Activated CD8-positive, alpha-beta T cell treated with anti-CD3 and anti-CD28 coated beads, Interleukin-2, amount 10 ng/mL, durations not matched to agents 7 days and 5 days (primary cell): ENCODE measurements at places on chromosomes 12 and 14.

DNA sequence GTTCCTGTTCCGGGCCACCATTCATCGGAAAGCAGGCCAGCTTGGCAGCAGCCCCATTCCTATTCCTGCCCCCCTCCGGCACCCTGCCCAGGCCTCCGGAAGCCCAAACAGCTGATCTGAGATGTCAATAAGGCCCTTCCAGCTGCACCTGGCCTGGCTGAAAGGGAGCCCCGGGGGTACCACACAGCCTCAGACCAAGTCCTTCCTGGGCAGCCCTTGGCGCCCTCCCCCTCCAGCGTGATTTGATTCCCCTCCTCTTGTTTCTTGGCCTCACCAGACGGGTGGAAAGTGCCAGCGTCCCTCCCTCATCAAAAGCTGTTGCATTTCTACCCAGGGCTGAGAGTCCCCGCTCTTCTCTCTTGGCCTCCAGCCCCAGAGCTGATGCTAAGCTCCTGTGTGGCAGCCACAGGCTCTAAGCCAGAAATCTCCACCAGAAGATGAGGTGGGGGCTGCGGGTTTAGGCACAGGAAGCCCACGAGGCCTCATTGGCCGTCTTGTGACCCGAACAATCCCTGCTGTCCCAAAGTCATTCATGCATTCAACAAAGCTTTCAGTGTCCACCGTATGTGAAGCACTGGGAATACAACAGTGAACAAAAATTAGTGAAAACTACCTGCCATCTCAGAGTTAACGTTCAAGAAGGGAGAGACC is 215.4 kb downstream of the SLC41A2 start:
- no peak for DNase-seq

DNA sequence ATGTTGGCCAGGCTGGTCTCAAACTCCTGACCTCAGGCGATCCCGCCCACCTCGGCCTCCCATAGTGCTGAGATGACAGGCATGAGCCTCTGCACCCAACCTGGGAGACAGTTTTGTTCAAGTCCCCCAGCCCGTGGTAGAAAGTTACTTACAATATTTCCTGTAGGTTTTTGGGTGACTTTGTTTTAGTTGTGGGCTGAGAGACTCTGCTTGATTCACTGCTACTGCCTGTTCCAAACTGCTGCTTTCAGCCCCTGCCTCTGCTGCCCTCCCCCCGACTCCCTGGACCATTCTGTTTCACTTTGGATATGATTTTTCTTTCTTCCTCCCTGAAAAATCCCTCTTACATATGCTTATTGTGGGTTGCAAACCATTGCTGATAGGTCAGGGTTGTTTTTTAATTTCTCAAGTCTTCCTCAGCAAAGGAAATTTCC is 13.4 kb upstream of the PCNX1 start:
- DNase-seq: peak; percentile 35

- DNase-seq: no peak
Measured at GRCh38 chr12:7369274-7369729, 65.4 kb downstream of the ACSM4 start.

- no peak for DNase-seq
Measured at GRCh38 chr14:71629765-71630492, 302.3 kb upstream of the RGS6 start.

GRCh38 chr12:118606690-118607089 is 230.3 kb downstream of the SUDS3 start:
- DNase-seq: no peak

DNA sequence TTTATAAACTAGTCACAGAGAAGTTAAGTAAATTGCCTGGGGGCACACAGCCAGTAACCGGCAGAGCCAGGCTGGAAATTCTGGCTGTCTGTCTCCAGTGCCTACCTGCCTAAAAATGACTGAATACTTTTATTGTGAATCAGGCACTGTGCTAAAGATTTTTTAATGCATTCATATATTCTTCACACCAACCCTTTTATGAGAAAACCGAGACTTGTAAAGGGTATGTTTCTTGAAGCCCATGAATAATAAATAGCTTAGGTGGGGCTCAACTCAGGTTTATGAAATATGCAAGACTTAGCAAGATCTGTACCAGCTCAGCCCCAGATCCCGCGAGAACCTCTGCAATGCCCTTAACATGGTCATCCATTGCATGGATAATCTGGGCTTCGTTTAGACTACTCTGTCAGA is 60.8 kb downstream of the TMCC3 start:
- DNase-seq: no peak

DNA sequence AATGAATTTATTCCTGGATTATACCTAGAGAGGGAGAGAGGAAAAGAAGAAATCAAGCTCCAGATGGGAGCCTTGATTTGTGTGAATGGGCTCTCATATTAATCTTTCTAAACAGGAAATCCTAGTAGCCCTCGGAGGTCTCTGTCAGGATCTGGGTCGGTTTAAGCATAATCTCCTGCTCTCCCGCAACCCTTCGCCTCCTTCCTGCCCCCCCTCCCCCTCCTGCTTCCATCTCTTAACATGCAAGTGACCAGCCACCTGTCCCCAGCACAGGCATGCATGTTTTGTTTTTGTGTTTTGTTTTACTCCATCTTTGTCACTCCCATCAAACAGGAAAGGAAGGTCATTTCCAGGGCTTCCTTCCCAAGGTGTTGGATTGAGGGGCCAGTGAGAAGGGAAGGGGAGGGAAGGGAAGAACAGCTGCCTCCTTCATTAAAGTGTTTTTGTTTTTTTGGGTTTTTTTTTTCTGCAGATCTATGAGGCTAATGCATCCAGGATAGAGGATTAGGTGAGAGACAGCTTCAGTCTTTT is 4.8 kb upstream of the KCNA5 start:
- no peak for DNase-seq

- DNase-seq: no peak
Measured at GRCh38 chr12:29552994-29553748, 55.7 kb upstream of the OVCH1 start.

DNA sequence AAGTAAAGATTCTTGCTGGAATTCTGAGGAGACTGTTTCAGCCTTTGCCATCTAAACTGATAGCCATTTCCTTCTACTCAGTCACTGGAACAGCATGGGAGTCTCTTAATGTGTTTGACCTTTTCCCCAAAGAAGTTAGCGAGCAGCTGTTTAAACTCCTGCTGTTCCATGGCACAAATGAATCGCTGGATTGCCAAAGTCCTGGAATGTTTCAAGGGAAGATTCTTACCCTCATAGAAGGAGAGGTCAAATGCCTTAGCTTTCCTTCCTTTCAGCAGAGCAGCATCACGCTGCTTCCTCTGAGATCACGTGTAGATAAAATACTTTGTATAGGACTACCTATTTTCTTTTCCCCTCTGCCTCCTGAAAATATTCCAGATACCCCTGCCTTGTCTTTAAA is 10.5 kb upstream of the NR2C1 start:
- no peak for DNase-seq

- no peak for DNase-seq
Measured at GRCh38 chr14:76480426-76480825, 104.5 kb downstream of the ESRRB start.

DNA sequence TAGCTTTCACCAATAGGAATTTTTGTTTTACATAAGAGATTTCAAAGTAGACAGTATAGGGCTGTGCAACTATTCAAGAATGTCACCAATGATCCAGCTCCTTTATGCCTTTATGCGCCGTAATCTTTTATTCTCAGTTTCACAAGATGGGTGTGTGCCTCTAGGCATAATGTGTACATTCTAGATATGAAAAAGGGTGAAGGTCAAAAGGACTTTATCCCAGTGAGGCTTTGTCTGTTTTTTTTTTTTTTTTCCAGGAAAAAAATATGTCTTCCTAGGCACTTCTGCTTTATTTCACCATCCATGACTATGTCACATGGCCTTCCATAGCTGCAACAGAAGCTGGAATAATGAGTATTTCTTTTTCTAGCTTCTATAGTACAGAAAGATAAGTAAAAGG is 142.3 kb upstream of the IGF1 start:
- no peak for DNase-seq

GRCh38 chr12:104788840-104789271 is 169.2 kb downstream of the SLC41A2 start:
- DNase-seq: no peak

DNA sequence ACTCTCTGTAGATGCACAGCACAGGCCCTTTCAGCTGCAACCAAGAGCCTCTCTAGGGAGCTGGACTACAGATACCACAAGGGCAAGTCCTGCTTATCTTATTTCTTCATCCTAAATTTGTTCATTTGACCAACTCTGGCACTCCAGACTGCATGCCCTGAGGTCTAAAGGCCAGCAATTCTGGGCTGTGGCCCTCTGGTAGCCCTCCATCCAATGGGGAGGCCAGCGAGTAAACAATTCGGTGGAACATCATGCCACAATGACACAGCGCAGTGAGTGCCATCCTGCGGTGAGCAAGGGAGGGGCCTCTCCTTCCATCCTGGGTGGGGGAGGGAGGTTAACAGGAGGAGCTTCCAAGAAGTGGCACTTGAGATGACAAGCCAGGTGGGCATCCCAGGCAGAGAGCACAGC is 652 bp upstream of the SELPLG start:
- peak; percentile 75 for DNase-seq

GRCh38 chr12:13471471-13471870 is 274.9 kb downstream of the EMP1 start:
- no peak for DNase-seq

DNA sequence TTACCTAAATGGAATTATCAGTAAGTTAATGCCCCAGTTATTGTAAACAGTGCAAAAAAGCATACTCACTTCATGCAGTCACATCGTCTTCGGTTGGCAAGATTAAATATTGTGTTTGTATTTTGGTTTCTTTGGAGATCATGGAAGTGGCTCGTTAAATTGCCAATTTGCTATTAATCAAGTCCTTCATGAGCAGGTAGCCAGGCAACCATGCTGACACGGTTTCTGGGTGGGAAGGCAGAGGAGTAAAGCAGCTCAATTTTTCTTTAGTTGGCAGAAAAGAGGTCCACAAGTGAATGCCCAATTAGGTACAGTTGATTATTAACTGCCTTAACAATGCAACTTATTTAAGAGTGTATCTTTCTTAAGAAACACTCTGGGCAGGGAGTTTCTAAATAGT is 43.9 kb downstream of the PPP4R3A start:
- DNase-seq: no peak

DNA sequence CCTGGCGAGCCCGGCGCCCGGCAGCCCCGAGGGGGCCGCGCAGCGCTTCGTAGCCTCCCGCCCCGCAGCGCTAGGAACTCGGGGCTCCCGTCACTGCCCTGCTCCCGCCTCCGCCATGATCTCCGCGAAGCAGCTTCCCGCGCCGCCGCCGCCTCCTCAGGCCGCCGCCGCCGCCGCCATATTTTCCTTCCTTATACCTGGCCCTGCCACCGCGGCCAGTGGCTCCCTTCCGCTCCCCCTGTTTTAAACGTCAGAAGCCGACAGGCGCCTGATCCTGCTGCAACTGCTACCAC is 286 bp downstream of the PPP4R3A start:
- DNase-seq: no peak

- no peak for DNase-seq
Measured at GRCh38 chr12:58833853-58834252, 86.5 kb downstream of the LRIG3 start.

- DNase-seq: no peak
Measured at GRCh38 chr12:12004524-12004923, 66.2 kb upstream of the BCL2L14 start.

DNA sequence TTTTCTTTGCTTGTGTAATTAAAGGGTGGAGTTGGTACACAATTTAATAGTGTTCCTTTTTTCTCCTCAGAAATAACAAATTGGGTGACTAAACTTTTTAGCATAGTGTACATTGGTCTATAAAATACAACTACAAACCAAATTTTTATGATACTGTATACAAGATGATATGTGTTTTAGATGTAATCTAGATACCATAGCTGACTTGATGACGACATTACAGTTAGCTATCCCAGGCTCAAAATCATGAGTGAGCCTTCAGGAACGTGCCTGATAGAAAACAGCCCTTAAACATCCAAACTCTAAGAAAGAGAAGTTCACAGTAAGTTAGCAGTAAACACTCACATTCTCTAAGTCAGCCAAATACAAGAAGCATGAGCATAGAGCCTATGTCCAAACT is 99.0 kb upstream of the SSTR1 start:
- no peak for DNase-seq

DNA sequence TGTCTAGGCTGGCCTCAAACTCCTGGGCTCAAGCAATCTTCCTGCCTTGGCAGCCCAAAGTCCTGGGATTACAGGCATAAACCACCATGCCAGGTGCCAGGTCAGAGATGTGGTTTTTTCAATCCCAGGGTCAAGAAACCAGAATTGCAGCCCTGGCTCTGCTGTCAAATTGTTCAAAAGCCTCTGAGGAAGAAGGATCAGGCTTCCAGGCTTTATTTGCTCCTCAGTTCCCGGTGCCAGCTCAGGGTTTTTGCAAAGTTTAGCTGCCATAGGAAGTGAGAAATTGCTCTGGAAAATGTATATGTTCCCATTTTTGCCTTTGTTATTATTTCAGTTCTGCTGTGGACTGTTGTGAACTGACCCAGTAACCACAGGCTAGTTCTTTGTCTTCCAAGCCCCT is 28.7 kb downstream of the WNT5B start:
- no peak for DNase-seq

- no peak for DNase-seq
Measured at GRCh38 chr12:91179315-91179714, 3.3 kb downstream of the DCN start.
